ENCODE measurements at places on chromosomes 5 and 9.

DNA sequence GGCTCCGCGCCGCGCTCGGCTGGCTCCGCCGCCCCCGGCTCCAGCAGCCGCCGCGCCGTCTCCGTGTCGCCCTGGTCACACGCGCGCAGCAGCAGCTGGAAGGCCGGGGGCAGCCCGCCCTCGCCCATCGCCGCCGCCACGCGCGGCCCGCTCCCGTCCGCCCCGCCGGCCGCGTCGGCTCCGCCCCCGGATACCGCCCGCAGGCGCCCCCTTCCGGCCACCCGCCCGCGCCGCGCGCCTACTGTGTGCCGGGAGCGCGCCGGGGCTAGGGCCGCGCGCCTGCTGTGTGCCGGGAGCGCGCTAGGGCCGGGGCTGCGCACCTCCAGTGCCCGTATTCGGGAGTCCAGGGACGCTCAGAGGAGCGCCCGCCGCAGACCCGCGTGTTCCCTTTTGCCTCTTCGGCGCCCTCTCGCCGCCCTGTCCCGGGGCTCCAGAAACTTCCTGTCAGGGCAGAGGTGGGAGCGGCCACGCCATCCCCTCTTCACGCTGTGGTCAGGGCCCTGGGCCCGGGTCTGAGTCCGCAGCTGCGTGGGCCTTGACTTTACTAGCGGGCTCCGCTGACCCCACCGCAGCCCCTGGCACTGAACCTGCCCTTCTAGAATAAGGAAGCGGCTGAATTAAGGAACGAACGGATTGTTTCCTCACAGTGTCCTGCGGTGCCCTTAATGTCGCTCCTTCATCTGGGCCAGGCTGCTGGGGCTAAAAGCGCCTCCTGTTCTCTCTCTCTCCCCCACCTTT lies at the start of gene ANKS6:
Gene ANKS6, minus strand, starts transcription at position 192 of the 738 bp plus-strand sequence. Its CDS starts 64 bp downstream, at position 128.
- peak; percentile 65 for DNase-seq

GRCh38 chr5:140881889-140882590 lies at the start of gene PCDHA13:
Gene PCDHA13 (plus strand): TSS chr5:140882124. CDS start chr5:140882269, 145 bp downstream.
- DNase-seq: peak; percentile 0

DNA sequence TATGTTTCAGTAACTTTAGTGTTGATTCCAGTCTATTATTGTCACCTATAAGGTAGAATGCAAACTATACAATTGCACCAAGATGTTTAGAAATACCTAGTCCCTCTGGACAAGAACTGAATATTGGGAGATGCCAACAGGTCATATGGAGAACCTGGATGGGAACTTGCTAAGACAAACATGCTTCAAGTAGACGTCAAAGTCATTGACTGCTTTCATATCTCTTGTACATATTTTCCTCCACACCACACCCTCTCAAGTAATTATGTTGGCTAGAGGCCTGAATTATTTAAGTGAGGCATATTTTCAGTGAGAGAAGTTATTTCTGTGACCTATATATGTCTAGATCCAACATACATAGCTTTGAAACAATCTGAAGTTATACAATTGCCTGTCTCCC lies 453.3 kb downstream of the ELAVL2 start:
- no peak for DNase-seq

DNA sequence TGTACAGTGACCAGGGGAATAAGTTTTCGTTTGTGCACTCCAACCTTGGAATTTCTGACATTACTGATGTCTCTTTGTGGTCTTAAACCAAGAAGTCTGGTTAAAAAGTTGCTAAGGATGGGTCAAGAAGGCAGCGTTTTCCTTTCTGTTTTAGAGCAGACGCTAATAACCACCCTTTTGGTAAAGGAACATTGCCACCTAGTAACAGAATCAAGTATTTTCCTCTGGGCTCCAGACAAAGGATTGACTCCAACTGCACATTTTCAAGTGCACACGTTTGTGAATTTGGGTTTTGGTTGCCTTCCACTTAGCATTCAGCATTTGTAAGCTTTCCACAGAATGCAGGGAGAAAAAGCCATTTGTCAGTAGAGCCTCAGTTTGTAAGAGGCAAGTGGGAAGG lies 22.2 kb upstream of the CEP78 start:
- DNase-seq: peak; percentile 23

- DNase-seq: peak; percentile 5
Measured at GRCh38 chr5:110852053-110852452, 113.2 kb downstream of the SLC25A46 start.

GRCh38 chr9:98161851-98162250 lies 30.6 kb downstream of the CORO2A start:
- no peak for DNase-seq

DNA sequence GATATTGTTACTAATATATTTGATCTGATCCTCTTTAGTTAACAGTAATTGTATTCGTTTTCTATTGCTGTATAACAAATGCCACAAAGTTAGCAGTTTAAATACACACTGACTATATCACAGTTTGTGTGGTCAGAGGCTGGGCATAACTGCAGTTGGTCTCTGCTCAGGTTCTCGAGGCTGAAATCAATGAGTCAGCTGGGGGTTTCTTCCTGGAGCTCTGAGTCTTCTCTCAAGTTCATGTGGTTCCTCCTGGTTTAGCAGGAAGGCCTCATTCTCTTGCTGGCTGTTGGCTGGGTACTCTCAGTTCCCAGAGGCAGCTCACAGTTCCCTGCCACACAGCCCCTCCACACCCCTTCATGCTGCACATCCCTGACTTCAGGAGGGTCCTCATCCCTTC lies 20.7 kb downstream of the COL23A1 start:
- DNase-seq: no peak

- DNase-seq: no peak
Measured at GRCh38 chr5:159458217-159458711, 128.0 kb upstream of the IL12B start.

- DNase-seq: no peak
Measured at GRCh38 chr9:128382261-128382660, 11.1 kb downstream of the URM1 start.

DNA sequence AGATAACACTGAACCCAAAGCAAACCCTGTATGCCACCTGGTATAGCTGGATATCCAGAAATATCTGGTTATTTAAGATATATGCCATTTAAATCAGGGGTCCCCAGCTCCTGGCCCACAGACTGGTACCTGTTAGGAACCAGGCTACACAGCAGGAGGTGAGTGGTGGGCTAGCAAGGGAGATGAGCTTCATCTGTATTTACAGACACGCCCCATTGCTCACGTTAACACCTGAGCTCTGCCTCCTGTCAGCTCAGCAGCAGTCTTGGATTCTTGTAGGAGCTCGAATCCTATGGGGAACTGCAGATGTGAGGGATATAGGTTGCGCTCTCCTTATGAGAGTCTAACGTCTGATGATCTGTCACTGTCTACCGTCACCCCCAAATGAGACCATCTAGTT lies 646.6 kb downstream of the TLE4 start:
- DNase-seq: no peak
